ENCODE measurements at places on chromosomes 12 and 14.

GRCh38 chr12:12451098-12451497 is 94.2 kb downstream of the BORCS5 start:
- no peak for DNase-seq

GRCh38 chr14:20690848-20691640 is 2.5 kb downstream of the ANG start:
- DNase-seq = peak; percentile 60

DNA sequence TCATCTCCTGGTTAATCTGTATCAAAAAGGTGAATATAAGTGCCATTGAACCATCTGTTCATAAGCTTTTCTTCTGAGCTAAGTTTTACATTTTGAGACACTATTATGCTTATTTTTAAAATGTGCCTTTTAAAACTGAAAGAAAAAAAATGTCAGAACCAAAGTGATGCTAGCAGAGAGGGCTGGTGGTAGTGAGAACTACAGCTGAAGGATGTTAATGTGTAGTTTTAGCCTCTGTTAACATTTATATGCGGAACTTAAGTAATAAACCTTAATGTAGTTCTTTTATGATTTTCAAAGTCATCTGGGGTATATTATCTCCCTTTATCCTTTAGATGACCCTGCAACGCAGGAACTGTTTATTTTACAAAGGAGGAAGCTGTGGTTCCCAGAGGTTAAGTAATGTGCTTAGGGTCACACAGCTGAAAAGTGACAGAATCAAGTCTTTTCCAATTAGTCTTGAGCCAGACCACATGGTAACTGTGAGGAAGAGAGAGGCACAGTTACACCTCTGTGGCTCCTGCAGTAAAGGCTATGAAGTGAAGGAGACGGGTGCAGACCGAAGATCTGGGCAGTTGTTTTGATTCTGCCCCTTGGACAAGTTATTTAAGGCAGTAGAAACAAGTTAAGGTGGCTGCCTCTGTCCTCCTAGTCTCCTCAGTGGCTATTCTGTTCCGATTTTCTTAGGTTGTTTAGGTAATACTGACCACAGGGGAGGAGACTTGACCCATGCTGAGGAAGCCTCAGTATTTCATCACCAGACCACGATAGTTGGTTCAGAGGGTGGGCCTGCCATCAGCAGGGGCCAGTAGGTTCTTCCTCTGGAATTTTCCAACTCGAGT is 23.9 kb downstream of the GNG2 start:
- no peak for DNase-seq

GRCh38 chr14:80428171-80428570 is 216.9 kb upstream of the DIO2 start:
- DNase-seq = peak; percentile 11

DNA sequence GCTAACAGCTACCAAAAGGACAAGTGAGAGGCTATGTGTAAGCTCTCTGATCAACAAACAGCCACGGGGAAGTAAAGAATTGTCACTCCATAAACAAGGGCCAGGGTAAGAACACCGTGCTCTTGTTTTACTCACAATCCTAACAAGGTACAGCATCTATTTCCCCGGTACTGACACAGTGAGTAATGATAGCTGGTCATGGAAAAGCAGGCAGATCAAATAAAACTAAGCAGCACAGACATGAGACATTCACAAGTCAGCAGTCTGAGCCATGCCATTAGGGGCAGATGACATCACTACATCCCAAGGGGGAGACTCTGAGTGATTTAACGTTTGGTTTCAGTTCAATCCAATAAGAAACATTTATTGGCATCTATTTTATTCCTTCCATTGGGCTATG is 54.4 kb downstream of the ARL6IP4 start:
- no peak for DNase-seq

GRCh38 chr12:9674226-9674590 is 4.7 kb downstream of the CLEC2D start:
- no peak for DNase-seq

GRCh38 chr12:109737631-109738030 is 24.0 kb downstream of the FAM222A start:
- no peak for DNase-seq

DNA sequence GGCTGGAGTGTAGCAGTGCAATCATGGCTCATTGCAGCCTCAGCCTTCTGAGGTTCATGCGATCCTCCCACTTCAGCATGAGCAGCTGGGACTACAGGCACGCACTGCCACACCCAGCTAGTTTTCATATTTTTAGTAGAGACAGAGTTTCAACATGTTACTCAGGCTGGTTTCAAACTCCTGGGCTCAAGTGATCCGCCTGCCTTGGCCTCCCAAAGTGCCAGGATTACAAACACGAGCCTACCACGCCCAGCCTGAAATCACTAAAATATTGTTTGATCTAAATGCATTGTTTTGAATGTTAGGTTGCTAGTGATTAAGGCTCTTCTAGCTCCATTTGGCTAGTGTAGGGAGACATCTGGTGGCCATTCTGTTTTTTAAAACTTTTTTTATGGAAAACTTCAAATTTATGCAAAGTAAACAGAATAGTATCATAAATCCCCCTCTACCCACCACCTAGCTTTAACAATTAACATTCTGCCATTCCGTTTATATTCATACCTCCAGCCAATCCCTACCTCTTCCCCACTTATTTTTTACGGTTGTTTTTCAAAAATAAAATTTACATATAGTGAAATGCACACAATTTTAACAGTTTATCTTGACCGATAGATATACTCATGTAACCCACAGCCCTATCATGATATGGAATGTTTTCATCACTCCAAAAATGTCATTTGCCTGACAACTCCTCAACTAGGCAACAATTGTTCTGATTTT is 37.8 kb downstream of the MYO1H start:
- DNase-seq = peak; percentile 26

DNA sequence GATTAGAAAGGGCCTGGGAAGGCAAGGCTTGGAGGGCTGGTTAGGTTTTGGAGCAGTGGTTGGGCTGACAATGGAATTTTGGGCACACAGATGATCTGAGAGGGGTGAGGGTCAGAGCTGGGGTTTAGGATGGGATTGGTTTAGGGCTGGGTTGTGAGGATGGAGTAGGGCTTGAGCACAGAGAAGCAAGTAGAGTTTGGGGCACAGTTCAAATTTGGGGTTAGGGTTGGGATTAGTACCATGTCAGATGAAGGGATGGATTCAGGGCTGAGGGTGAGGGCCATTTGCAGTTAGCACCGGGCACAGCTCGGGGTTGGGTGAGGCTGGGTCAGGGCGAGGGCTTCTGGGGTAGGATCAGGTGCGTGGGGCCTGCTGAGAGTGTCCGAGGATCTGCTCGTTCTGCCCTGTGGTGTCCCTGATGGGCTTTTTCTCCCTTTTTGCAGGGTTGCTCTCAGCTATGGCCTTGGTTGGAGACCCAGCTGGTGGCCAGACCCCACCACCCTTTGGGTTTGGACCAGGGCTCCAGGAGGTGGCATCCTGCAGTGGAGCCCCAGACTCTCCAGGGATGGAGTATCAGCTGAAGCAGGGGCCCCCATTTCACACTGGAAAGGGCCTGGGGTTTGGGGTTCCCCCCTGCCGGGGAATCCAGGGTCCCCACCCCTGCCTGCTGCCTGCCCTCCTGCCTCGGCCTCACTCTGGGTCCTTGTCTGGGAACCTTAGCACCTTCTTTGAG is 45.6 kb downstream of the KRT80 start:
- no peak for DNase-seq

All from astrocyte of the cerebellum (primary cell).